ENCODE measurements at places on chromosomes 6 and 20.

GRCh38 chr6:11467364-11467763, 70.2 kb upstream of the TMEM170B start:
- DNase-seq: no peak

DNA sequence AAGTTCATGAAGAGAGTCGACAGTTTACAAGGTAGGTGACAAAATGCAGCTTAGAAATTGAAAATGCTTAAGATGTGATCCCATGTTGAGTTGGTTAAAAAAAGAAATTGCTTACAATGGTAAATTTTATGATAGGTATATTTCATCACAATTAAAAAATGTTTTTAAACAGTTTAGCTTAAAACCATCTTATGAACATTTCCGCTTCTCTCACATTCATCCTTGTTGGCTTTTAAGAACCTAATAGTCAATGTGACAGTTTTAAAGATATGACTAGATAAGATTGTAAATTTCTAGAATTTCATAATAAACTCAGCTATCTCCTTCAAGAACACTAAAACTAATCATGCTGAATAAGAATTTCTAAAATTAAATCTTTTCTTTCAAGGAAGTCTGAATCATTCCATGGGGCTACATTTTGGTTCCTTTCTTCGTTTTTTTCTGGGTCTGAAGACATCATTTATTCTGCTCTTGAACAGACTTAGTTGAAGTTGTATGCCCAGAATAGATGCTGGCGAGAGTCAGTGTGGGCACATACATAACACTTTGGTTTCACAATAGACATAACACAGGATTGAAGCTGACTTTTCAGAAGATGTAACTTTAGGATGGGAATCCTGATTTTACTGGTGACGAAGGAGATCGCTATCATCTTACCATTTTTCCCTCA, 35.9 kb upstream of the LTV1 start:
- no peak for DNase-seq

DNA sequence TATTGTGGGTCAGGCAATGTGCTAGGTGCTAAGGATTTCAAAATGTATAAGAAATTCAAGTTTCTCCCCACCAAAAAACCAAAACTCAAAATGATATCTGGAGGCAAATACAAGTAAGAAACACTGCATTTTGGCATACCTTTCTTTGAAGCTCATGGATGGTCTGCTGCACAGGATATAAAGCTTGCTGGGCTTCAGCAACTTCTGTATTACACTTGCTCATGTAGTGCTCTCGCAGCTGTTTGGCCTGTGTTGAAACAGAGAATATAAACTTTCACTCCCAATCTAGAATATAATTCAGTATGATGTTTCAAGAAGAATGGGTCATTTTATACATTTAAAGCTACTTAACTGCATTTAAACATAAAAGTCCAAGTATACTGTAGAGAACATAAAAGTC, 39.6 kb downstream of the SHPRH start:
- no peak for DNase-seq

GRCh38 chr20:17841751-17842215, 126.8 kb downstream of the SNX5 start:
- DNase-seq: peak; percentile 60

DNA sequence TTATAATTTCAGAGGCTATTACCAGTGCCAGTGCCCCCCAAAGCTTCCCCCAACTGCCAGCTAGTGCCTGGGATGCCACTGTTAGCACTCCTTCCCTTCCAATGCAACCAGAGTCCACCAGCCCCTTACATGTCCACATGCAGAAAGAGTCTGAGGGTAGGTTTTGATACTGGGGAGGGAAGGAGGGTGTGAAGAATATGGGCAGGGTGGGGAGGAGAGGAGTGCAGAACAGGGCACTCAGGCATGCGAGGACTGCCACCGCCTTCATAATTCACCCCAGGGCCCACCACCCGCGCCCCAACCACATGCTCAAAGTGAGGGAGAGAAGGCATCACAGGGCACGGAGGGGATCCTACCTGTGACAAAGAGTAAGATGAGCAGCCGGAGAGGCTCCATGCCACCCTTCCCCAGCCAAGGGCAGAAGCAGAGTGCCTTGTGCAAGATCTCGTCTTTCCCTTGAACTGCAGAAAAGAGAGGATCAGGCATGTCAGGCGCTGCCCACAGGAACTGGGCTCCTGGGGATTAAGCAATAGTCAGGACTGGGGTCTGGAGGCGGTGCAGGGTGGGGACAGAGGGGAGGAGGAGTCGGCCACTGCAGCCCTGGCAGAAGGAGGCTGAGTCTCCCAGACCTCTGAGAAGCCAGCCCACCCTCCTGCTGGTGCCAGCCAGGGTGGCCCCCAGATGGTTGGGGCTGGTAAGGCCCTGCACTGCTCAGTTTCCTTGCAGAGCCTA, at the start of gene TREM2:
TSS of gene TREM2 (minus strand) at position 430 of the 732 bp plus-strand sequence. CDS start at position 396, 34 bp downstream.
- no peak for DNase-seq

DNA sequence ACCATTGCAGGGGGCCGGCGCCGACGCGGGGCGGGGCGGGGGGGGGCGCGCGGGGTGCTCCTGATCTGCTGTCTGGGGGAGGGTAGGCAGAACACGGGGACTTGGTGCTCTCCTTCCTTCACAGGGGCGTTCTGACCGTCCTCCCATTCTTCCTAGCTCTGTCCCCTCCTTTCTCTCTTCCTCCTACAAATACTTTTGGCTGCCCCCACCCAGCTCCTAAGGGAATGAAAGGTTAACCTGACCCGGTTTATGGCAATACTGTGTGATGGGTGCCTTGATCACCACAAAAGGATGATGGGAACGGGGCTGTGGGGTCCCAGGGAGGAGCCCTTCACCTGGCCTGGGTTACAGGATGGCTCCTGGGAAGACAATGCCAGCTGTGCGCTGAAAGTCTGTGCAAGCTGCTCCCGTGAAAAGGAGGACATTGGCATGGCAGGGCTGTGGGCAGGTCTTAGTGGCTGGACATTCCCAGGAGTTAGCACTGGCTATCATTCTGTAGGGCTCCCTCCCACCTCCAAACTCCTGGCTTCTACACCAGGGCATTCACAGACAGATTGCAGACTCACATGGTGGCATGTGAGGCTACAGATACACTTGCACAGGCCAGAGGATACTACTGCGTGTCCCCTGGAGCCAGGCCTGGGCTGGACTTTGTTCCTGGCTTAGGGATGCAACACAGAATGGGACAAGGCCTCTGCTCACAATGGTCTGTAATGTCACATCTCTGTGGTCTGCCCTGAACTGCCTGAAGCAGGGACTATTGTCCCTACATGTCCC, 1.9 kb upstream of the TPD52L2 start:
- DNase-seq: no peak

- no peak for DNase-seq
Measured at GRCh38 chr6:166244353-166245045, 63.7 kb downstream of the PRR18 start.

GRCh38 chr6:23681743-23682142, 444.3 kb upstream of the NRSN1 start:
- no peak for DNase-seq

DNA sequence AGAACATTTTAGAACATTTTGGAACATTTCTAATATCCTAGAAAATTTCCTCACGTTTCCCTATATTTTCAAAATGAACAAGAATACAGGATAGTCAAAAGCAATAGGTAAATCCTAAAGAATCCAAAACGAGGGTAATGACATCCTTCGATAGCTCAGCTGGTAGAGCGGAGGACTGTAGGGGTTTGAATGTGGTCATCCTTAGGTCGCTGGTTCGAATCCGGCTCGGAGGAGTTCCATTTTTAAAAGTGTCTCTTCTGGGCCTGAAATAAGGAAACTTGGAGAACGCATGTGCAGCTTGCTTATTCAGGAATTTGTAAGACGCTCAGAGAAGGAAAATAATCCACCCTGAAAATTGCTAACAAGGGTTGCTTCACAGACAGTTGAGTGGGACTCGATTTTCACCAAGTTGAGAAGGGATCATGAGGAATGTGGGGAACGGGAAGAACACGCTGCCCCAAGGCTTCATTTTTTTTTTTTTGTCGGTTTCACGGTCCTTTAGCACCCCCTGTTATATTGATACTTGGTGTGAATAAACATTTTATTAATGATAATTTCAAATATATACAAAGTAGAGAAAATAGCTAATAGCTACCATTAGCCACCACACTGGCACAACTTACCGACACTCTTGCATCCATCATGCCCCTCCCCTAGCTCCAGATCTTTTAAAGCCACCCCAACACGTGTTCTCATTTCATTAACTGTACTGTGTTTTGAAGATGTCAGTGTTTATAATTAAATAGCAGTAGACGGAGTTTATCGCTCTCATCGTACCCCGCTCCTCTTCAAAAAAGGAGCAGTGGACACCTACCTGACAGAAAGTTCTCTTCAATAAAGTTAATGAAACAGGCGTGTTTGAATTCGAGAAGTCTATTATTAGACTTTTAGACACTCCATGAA, 1.8 kb upstream of the ABT1 start:
- no peak for DNase-seq

GRCh38 chr6:133644892-133645619, 243.9 kb upstream of the TCF21 start:
- peak; percentile 72 for DNase-seq

GRCh38 chr20:41249411-41250281, 67.9 kb downstream of the ZHX3 start:
- DNase-seq: peak; percentile 55

DNA sequence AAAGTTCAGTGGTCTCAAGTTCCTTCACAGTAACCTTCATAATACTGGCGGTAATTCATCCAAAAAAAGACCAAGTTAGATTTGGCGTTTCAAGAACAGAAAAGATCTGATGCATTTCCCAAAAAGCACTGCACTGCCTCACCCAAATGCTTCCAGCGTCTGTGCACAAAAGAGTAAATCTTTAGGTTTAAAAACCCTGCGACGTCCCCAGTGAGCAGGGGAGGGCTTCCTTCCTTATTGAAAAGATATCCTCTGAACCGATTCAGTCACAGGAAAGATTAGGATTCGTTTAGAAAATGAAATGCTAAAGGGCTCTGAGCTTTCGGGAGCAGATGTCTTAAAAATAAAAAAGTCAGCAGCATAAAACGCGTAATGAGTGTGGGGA, 654 bp downstream of the TBC1D7 start:
- DNase-seq: no peak

GRCh38 chr6:50007819-50008218, 14.0 kb downstream of the DEFB110 start:
- peak; percentile 2 for DNase-seq

- DNase-seq: no peak
Measured at GRCh38 chr20:40711079-40711478, 22.0 kb upstream of the MAFB start.

GRCh38 chr6:130473886-130474285, 108.1 kb downstream of the TMEM200A start:
- DNase-seq: no peak

DNA sequence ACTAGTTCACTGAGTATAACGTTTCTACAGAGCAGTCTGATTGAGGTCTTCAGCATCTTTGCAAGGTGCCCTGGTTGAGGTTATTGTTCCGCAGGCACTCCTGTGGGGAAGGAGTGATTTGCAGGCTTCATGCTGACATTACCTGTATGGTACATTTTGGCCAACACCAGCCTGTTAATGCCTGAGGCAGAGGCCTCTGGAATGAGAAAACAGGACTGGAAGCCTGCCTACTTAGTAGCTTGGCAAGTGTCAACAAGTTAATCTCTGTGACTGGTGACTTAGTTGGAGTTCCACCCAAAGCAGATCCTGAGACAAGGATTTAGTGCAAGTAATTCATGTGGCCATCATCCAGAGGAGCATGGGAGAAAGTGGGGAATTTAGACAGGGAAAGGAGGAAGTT, 24.6 kb downstream of the MAS1 start:
- no peak for DNase-seq

DNA sequence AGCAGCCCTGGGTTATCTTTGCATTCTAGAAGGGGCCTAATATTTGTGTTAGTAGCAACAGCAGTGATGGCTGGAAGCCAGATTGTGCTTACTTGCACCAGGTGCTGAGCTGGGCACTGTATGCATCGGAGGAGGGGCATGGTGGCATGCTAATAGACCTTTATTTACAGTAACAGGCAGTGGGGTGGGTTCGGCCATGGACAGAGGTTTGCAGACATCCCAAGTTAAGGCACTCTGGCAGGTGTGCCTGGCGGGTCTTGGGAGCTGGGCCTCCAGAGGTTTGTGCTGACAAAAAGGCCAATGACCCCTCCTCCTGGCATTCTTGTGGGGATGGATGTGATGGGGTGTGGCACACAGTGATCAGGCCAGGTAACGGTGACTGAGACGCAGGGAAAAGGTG, 39.0 kb upstream of the CD93 start:
- DNase-seq: no peak

DNA sequence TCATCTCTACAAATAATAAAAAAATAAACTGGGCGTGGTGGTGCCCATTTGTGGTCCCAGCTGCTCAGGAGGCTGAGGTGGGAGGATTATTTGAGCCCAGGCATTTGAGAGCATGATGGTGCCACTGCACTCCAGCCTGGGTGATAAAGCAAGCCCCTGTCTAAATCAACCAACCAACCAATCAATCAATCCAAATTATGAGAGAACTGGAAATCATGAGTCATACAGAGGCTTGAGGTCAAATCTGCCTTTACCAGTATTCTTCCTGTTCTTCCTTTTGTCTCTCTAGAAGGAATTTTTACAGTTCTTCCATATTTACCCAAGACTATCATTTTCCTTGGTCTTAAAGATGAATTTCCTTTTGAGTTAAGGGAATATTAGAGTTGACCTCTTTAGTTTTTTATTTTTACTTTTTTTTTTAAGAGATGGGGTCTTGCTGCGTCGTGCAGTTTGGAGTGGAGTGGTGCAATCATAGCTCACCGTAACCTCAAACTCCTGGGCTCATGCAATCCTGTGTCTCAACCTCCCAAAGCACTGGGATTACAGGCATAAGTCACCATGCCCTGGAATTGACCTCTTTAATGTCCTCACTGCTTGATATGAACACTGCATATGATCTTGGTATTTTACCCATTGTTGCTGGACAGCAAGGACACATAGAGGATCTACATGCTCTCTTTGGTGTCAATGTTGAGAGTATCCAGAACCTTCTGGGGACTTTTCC, 44.1 kb upstream of the TXNDC5 start:
- no peak for DNase-seq

- no peak for DNase-seq
Measured at GRCh38 chr20:10557685-10558084, 116.1 kb downstream of the JAG1 start.

DNA sequence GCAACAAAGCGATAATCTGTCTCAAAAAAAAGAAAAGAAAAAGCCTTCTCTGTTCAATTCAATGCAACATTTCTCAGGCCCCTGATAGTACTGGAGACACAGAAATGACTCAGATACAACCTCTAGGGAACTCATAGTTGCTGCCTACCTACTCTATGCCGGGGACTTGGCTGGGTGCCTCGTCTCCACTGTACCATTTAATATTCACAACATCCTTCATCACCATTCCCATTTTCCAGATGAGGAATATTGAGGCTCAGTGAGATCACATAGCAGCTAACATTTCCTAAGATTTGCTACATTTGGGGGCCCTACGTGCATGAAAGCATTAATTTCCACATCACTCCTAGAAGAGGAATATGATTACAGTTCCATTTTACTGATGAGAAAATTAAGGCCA, 7.5 kb downstream of the NOL4L start:
- no peak for DNase-seq

GRCh38 chr6:139308286-139308916, 16.6 kb upstream of the TXLNB start:
- no peak for DNase-seq

DNA sequence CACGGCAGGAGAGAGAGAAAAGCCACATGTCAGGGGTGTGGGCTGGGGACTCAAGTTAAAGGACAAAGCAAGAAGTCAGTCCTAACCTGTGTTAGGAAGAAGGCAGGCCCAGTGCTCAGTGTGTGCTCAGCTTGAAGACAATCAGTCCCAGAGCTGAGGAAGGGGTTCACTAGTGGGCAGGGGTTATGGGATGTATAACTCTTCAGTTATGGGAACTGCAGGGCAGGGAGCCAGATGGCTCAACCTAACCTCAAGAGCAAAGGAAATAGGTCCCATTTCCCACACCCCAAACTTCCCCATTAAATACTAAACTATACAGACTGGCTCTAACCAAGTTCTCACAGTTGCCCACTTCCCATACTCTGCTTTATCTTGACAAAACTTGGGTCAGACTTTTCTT, 7.4 kb upstream of the SSTR4 start:
- no peak for DNase-seq

All from astrocyte of the cerebellum (primary cell).